ENCODE measurements at places on chromosomes 7 and 10. TPM values are rescaled to one million over a fixed set of nuclear protein-coding genes. Genes with fewer than 3 reads are reported as not detected.

DNA sequence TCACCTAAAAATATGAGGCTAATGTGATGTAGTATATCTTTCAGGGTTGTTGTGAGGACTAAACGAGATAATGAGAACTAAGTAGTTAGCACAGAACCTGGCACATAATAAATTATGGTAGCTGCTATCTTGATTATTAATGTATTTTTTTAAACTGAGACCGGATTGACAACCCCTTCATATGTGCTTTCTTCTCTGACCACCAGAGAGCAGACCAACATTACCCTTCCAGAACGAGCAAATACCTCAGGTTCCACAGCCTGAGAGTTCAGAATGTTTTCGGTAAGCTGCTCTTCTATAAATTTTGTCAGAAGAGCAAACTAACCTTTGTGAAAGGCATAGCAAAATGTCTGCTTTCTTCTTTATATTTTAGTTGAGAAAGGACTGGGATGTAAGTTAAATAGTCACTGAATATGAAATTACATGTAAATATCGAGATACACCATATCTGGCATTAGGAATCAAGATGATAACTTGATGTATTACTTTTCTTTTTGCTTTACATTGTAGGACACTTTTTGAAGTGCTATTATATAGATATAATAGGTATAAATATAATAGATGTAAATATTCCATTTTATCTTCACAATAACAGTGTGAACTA lies 13.6 kb upstream of the BPGM start:
- no peak for DNase-seq

DNA sequence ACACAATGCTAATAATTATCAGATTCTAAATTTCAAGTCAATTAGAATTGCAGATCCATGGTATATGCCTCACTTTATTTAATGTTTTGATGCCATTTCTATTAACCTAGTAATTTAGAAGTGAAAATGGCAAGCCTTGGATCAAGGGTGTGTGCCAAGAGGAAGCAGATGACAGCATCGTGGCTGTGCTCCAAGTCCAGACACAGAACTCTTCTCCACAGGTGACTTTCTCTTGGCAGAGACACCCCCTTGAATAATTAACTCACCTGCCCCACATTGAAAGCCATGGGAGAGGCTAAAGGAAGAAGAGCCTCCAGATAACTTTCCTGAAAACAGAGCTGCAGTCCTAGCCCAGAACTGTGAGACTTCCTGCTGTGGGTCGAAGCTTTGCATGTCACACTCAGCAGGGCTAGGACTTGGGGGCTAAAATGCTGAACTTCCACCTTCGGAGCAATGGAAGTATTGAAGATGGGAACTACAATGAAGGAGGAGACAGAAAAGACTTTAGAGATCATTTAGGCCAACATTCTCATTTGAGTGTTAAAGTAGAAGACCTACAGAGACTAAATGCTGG lies 996 bp upstream of the C10orf90 start:
- no peak for DNase-seq

- DNase-seq = no peak
Measured at GRCh38 chr7:16479591-16479990, 14.1 kb upstream of the SOSTDC1 start.

GRCh38 chr7:90824386-90825307 lies 228.5 kb downstream of the CDK14 start:
- DNase-seq = no peak

- no peak for DNase-seq
Measured at GRCh38 chr7:150389532-150389816, 10.3 kb downstream of the ZNF775 start.

DNA sequence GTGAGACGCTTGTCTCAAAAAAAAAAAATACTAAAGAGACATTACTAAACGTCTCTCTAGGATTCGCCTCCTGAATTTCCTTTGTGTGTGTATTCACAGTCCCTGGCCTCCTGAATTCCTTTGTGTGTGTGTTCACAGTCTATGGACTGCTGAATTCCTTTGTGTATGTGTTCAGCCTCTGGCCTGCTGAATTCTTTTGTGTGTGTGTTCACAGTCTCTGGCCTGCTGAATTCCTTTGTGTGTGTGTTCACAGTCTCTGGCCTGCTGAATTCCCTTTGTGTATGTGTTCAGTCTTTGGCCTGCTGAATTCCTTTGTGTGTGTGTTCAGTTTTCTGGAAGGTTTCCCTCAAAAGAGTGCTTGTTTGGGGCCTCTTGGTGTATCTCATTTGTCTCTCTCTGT lies 8.2 kb downstream of the BMS1 start:
- DNase-seq = no peak

DNA sequence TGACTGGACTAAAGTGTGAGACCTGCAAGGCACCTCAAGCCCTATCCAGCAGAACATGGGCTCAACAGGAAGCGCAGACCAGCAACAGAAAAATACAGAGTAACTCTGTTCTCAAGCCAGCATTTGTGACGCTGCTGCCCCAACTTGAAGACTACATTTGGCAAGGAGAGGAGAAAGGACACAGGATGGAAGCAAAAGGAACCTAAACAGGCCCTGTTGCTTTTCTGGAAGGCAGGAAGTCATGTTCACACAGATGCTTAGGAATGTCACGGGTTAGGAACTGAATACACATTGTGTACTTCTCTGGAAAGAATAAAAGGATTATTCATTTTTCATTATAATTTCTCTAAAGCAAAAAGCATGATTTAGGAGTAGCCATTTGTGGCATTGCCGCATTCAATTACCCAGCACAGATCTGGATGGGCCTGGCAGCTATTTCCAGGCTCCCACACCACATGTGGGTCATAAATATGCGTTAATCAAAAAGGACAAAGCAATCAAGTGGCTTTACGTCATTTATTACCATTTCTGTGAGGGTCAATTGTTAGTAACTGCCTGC lies 19.8 kb upstream of the TOMM7 start:
- DNase-seq = no peak

GRCh38 chr7:12508005-12508404 lies 62.5 kb upstream of the SCIN start:
- DNase-seq = no peak

DNA sequence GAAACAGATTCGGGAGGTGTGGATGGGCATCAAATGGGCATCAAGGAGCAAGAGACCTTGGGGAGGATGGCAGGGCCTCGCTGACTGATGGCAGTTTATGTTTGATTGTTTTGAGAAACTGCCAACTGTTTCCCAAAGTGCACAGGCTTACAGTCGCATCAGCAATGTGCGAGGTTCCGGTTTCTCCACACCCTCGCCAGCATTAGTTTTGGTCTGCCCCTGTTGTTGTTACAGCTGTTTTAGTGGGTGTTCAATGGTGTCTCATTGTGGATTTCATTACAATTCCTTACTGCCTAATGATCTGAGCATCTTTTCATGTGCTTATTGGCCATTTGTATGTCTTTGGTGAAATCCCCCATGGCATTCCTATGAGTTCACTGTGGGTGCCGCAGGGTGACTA lies 24.4 kb downstream of the AKR1E2 start:
- DNase-seq = no peak

DNA sequence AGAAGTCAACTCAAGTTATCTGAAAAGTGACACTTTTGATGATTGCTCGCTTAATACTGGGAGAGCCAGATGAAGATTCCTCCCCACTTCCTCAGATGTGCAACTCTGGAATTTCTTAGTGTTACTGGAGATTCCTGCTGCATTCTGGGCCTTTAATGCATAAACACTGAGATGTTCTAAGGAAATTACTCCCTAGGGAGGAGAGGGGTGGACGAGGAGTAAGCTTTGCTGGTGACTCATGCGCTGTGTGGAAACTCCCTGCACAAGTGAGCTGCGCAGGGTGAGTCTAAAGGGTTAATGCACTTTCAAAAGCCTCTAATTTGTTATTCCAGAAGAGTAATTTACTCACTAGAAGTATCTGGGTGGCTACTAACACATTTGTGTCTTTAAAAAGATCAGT lies 46.3 kb downstream of the EGFR start:
- peak; percentile 72 for DNase-seq

- no peak for DNase-seq
Measured at GRCh38 chr10:49415109-49415508, 19.2 kb upstream of the DRGX start.

MMRN2 gene
- 25.3 TPM for polyA plus RNA-seq

SKAP2 gene
- 12.1 TPM for polyA plus RNA-seq

GIMAP2 gene
- polyA plus RNA-seq = 4.9 TPM

ELN gene
- 87.1 TPM for polyA plus RNA-seq
